Mesendoderm (in vitro differentiated cells): ENCODE measurements at places on chromosomes 6 and 20.

- peak; percentile 87 for DNase-seq
Measured at GRCh38 chr20:52191916-52192718, 538 bp upstream of the ZFP64 start.

DNA sequence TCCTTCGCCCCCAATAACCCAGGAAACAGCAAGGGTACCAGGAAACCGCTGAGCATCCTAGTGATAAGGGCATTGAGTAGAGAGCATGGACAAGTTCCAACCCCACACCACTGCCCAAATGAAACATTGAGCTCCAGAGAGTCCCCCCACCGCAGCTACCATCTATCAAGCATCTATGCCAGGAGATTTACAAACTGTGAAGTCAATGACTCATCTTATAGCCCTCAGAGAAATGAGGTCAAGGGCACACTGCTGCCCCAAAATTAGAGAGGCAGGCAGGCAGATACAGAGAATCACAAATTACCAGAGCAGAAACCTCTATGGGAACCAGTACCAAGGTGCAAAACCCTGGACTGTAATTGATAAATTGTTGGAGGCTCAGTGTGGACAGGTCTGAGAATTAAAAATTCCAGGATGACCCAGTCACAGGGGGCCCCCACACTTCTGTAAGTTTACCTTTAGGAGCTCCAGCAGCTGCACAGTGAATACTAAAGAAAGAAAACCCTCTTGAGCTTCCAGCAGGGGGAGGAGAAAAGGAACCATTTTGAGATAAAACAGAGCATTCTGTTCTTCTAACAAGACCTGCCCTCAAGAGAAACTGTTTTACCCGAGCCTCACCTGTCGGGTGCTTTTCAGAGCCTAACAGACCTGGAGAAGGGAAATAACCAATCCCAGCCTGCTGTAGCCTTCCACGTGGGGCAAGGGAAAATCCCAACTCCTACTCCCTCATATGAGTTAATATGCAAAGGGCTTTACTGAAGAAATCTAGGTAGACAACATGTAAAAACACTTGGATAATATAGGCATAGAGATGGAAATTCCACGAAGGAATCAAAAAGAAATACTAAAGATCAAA, 118.0 kb upstream of the ARID1B start:
- peak; percentile 23 for DNase-seq

- DNase-seq, result peak; percentile 94
Measured at GRCh38 chr20:373171-373890, 7.2 kb upstream of the TRIB3 start.

- DNase-seq, result no peak
Measured at GRCh38 chr20:57619051-57619831, 985 bp downstream of the ZBP1 start.

GRCh38 chr6:158558415-158559306, 1.2 kb upstream of the TMEM181 start:
- no peak for DNase-seq

GRCh38 chr20:54619181-54619580, 143.8 kb downstream of the DOK5 start:
- no peak for DNase-seq

DNA sequence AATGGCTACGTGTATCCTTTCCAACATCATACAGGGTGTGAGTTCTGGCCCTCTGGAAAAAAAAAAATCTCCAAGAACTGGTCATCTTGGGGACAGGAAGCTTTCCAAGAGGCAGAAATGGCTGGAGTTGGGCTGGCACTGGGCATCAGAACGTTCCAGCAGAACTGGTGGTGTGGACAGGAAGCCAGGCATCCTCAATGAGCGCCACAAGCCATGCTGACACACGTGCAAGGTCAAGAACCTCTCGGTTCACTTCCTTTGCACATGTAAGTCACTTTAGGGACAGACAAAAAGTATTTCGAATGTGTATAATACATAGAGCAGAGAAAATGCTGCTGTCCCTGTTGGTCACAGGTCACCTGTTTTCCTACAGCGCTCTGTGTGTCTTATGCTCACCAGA, 27.4 kb upstream of the RIN2 start:
- DNase-seq, result no peak

- no peak for DNase-seq
Measured at GRCh38 chr6:11430036-11430435, 107.5 kb upstream of the TMEM170B start.

DNA sequence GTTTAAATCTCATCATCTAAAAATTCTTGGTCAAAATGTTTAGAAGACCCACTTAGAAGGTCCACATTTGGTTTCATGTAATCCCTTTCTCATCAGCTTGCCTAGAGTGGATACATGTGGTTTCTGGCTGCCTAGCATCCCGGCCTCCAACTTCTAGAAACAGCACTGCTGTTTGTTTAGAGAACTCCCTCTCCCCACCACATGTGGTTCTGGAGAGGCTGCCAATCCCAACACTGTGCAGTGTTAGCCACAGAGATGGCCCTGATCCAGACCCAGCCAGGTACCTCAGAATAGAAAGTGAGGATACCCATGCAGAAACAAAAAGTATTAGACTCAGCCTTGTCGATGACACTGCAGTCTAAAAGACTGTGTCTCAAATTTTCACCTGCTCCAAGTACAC, 241.8 kb downstream of the BCKDHB start:
- DNase-seq, result no peak

GRCh38 chr6:151677404-151677803, 130.1 kb upstream of the ESR1 start:
- no peak for DNase-seq

DNA sequence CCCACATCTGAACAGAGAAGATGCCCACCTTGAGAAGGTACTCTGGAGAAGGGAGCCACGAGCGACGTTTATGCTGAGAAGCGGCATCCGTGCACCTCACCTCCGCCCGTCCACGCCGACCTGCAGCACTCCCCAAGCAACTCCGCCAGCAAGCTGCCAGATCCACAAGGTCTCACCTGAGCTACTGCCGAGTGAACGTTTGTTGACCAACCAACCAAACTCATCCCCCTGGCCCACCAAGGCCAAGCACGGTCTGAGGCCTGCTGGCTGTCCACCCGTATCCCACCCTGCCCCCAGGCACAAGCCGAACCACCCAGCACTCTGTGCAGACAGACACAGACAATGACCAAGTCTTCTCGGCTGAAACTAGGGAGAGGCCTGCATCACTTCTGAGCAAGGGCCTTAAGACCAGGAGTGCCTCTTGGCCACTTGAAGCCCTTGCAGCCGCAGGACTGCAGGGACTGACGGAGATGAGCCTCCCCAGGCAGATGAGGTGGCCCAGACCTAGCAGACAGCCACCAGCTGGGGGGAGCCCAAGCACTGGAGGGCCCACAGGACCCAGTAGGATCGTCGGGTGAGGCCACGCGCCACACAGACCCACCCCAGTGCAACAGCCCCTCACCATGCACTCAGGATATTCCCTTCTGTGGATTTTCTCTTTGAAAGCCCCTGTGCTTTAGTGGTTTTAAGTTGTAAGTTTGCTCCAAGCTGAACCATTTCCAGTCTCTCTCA, 12.1 kb downstream of the TAF4 start:
- no peak for DNase-seq

DNA sequence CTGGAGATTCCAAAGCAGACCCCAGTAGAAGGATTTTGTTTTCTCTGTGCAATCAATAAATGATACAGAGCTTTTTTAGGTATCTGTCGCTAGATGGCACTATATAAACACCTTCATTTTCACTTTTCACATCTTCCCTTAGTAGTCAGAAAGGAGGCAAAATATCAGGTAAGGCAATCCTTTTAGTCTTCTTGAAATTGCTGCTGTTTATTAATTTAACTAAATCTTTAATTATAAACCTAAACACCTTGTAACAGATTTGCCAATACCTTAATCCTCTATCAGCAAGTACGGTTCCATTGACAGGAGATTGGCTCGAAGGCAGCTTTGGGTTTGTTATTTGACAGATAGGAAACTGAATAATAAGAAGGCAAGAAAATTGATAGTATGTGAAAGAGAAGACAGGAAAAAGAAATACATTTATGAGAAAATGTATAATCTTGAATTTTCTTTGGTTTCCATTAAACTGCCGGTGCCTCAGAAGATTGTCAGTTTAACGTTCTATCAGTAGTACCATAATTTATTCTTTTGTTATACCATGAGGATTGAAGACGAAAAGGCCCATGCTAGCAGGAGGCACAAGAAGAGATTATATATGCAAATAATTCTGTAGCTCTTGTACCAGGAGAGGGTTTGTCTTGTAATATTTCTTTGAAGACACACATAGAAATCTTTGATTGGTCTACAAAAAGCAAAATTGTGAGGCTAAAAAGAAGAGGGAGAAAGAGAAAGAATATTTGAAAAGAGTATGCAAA, 23.5 kb upstream of the IBTK start:
- DNase-seq, result peak; percentile 68

DNA sequence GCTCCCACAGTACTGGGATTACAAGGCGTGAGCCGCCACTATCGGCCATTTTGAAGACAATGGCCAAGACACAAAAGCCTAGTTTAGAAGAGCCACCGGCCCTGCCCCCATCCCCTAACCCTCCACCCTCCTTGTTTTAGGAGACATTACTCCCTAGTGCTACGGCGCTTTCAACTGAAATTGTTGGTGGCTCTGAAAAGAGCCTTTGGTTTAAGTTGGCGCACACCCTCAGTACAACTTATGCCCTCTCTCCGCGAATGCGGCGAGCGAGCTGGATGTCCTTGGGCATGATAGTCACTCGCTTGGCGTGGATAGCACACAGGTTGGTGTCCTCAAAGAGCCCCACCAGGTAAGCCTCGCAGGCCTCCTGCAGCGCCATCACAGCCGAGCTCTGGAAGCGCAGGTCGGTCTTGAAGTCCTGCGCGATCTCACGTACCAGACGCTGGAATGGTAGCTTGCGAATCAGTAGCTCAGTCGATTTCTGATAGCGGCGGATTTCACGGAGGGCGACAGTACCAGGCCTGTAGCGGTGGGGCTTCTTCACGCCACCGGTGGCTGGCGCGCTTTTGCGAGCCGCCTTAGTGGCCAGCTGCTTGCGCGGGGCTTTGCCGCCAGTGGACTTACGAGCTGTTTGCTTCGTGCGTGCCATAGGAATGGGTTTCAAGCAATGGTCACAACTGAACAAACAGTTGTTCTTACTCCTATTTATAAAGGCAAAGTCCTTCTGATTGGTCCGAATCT, 114.9 kb upstream of the BTN3A2 start:
- peak; percentile 95 for DNase-seq

DNA sequence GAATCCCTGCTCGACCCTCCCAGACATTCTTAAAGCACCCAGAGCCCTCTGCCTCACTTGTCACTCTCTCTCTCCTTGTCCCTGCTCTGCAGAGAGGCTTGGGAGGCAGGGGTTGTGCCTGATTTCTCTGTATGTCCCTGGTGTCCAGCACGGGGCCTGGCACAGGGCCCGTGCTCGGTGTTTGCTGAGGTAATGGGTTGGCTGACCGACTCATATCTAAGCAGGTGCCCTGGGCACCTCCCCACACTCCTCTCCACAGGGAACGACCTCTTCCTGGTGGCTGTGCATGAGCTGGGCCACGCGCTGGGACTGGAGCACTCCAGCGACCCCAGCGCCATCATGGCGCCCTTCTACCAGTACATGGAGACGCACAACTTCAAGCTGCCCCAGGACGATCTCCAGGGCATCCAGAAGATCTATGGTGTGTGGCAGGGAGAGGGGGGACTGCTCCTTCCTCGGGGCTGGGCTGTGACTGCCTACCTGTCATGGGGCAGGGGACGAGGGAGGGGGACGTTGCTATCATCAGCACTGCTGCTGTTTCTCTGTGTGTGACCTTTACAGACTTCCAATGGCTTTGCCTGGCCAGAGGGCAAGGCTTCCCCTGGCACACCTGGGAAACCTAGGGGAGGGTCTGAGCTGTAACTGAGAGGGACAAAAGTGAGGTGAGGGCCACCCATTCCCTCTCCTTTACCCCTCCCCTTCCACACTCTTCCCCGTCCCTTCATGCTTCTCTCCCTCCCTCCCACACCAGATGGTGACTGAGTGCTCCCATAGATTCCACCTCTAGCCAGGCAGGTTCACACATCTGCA, 14.2 kb downstream of the MMP24OS start:
- no peak for DNase-seq

GRCh38 chr20:37406010-37406998, 60.4 kb downstream of the SRC start:
- DNase-seq, result no peak
